ENCODE measurements at places on chromosomes 4 and X.

DNA sequence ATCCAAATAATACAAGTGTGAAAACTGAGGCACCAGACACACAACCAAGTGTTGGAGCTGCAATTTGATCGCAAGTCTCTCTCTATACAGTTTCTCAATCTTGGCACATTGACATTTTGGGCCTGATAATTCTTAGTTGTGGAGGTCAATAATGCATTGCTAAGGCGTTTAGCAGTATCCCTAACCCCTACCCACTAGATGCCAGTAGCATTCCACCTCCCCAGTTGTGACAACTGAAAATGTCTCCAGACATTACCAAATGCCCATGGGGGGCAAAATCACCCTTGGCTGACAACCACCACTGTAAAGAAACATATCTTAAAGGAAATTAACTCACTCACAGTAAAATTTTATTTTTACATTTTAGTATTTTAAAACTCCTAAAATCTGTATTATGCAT is 4.2 kb downstream of the NR3C2 start:
- DNase-seq, result no peak

DNA sequence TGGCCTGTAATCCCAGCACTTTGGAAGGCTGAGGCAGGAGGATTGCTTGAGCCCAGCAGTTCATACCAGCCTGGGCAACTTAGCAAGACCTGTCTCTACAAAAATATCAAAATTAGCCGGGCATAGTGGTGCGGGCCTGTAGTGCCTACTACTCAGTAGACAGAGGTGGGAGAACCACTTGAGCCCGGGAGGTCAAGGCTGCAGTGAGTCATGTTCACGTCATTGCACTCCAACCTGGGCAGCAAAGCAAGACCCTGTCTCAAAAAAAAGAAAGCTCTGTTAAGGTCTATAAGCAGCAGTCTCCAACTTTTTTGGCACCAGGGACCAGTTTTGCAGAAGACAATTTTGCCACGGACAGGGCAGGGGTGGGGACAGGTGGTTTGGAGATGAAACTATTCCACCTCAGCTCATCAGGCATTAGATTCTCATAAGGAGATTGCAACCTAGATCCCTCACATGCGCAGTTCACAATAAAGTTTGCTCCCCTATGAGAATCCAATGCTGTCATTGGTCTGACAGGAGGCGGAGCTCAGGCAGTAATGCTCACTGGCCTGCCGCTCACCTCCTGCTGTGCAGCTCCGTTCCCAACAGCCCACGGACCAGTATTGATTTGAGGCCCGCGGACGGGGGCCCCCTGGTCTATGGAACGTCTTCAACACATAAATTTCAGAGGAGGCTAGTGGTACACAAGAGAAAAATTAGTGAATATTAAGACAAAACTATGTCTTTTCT is 67.9 kb downstream of the KLHL8 start:
- DNase-seq, result no peak

DNA sequence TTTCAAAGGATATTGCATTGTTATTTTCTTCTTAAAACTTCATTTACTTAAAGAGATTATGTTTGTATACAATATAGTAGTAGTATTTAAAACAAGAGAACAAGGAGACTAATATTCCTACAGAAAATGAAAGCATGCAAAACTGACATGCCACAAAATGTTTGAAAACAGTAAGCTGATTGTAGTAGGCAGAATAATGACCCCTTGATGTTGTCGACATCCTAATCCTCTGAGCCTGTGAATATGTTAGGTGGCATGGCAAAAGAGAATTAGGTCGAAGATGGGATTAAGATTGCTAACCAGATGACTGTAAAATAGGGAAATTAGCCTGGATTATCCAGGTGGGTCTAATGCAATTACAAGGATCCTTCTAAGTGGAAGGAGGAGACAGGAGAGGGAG is 522.2 kb upstream of the NR3C2 start:
- no peak for DNase-seq

- DNase-seq, result no peak
These were observed 52.4 kb upstream of the HPSE start for GRCh38 chr4:83387012-83387411.

GRCh38 chr4:6437826-6438238 is 34.6 kb downstream of the PPP2R2C start:
- no peak for DNase-seq

- no peak for DNase-seq
These were observed 12.1 kb upstream of the TAPT1 start for GRCh38 chr4:16238327-16238726.

- DNase-seq, result no peak
These were observed 841 bp downstream of the ACOT9 start for GRCh38 chrX:23742174-23742696.

GRCh38 chr4:38576767-38577166 is 87.2 kb upstream of the KLF3 start:
- no peak for DNase-seq

DNA sequence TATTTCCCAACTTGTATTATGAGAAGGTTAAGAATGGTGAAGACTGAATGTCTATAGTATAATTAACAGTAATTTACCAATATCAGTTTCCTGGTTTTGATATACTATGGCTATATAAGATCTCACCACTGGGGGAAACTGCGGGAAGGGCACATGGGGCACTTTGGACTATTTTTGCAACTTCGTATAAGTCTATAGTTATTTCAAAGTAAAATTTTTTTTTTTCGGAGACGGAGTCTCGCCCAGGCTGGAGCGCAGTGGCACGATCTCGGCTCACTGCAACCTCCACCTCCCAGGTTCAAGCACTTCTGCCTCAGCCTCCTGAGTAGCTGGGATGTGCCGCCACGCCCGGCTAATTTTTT is 46.1 kb downstream of the CXorf58 start:
- no peak for DNase-seq

- DNase-seq, result no peak
These were observed 58.6 kb downstream of the PROM1 start for GRCh38 chr4:16025268-16025667.

Data from anterior cingulate cortex (tissue), 58 donors.